Endothelial cell of coronary artery (primary cell): ENCODE measurements at places on chromosomes 12 and 14. TPM values are rescaled to one million over a fixed set of nuclear protein-coding genes. Genes with fewer than 3 reads are reported as not detected.

LUM gene
- total RNA-seq: 0.18 and 1.2 TPM in 2 replicates

SLC5A8 gene
- total RNA-seq: not detected in 2 replicates

SMCO2 gene
- 0.36 and 0.75 TPM in 2 replicates for total RNA-seq

PMEL gene
- total RNA-seq: 0.19 and 0.27 TPM in 2 replicates

CMA1 gene
- not detected in 2 replicates for total RNA-seq

ABCC9 gene
- total RNA-seq: under 0.01 and 0.19 TPM in 2 replicates

POU6F1 gene
- 0.99 and 1.7 TPM in 2 replicates for total RNA-seq

PROX2 gene
- not detected in 2 replicates for total RNA-seq

RDH12 gene
- total RNA-seq: not detected in 2 replicates

CNIH1 gene
- 61.0 and 82.7 TPM in 2 replicates for total RNA-seq

ZNF26 gene
- 10.0 and 12.1 TPM in 2 replicates for total RNA-seq

NTS gene
- not detected in 2 replicates for total RNA-seq

COL2A1 gene
- total RNA-seq: not detected in 2 replicates

CLECL1 gene
- total RNA-seq: not detected in 2 replicates

TAS2R7 gene
- 0.09 TPM in 1 of 2 replicates, not detected in the other for total RNA-seq

TCL1B gene
- not detected in 2 replicates for total RNA-seq

RNASE3 gene
- total RNA-seq: not detected in 2 replicates

SDS gene
- not detected in 2 replicates for total RNA-seq

GLT8D2 gene
- 0.28 and 0.45 TPM in 2 replicates for total RNA-seq

AQP6 gene
- total RNA-seq: 0.09 TPM in 1 of 2 replicates, not detected in the other

TAMALIN gene
- total RNA-seq: 30.7 and 41.4 TPM in 2 replicates

TCTN1 gene
- total RNA-seq: 8.0 and 13.0 TPM in 2 replicates

GUCY2C gene
- total RNA-seq: not detected in 2 replicates

DACT1 gene
- 0.18 and 2.0 TPM in 2 replicates for total RNA-seq

SLCO1B1 gene
- not detected in 2 replicates for total RNA-seq
